Esophagus squamous epithelium (tissue), 5 donors: ENCODE measurements at places on chromosomes 2 and 18. TPM values are rescaled to one million over a fixed set of nuclear protein-coding genes. Genes with fewer than 3 reads are reported as not detected.

Gene ITGB6
- total RNA-seq = 42.2 TPM

Gene GNAL
- total RNA-seq = 2.4 TPM

Gene KCNG3
- total RNA-seq = 0.35 TPM

- no peak for DNase-seq
Measured at GRCh38 chr18:37922162-37922561, 356.6 kb upstream of the CELF4 start.

DNA sequence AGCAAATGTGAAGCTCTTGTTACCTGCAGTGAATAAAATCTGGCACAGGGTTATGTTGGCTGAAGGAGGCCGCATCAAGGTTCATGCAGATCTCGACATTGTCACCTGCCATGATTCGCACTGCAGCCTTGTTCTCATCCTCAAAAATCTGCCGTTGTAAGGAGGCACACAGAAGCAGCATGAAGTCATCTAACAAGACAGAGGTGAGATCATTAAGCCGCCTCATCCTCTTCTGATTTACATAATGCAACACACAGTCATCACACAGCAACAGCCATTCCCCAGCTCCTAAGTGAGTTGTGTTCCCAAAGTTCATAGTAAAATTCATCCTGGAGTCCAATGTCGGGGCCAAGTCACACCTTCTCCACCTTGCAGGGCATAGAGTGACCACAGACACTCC, 232.1 kb downstream of the NAPG start:
- no peak for DNase-seq

DNA sequence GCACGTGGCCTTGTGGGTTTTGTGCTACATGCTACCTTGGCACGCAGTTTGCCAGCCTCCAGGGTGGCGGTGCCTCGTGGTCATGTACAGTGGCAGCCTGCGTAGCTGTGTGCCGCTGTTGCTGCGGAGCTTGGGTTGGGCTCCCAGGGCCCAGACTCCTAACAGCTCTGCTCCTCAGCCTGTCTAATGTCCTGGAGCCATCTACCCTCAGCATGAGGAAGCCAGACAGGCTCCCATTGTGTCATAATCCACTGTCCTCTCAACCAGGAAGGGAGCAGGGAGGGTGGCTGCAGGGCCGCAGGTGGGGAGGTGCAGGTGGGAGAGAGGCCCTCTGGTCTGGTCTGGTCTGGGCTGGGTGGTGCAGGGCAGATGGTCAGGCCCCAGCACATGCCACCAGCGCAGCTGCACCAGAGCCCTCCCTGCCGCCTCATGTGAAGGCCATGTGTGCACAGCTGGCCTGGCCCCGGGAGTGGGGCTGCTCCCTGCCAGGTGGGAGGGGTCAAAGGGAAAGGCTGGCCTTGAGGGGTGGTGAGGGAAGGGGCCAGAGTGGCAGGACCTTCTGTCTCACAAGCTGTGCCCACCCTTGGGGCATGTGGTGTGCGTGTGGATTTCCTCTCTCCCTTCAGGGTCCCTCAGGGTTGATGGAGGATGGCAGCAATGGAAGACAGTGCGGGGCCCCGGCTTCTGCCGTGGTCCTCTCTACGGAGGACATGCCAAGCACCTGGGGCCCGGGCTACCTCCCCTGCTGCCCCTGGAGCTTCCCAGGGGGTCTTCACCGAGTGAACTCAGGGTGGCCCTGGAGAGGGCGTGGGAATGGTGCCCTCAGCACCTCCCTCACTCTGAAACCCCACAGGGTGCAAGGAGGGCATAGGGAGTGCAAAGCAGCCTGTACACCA, 4.8 kb downstream of the ATOH8 start:
- DNase-seq = no peak
